ENCODE measurements at places on chromosomes 13 and 19. TPM values are rescaled to one million over a fixed set of nuclear protein-coding genes. Genes with fewer than 3 reads are reported as not detected.

DNA sequence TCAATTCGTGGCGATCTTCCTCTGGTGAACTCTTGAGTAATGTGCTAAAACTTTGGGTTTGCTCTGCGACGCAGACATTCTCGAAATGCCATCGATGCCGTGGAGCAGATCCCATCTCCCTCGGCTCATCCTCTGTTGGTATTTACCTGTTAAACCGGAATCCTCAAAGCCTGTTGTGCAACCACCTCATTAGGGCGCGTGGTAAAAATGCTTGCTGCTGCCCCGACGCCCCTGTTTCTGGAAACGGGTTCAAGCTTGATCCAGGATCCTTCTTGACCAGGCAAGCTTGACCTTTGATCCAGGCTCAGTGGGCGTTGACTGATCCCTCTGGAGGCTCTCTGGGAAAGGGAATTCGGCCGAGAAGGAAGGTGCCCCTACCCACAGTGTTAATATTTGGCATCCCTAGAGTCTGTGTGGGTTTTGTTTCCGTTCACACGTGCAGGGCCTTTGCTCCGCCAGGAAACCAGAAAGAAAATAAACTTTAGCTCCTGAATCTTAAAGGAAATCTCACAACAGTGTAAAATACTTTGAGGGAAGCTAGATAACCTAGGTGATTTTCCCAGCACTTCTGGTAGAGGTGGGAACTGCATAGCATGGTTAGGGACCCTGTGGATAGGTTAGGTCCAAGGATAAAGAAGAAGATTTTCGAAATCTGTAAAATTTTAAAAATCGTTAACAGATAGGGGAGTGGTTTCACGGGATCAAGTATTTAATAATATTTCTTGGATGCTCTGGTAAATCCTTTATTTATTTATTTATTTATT lies 1.1 kb downstream of the LSM14A start:
- DNase-seq, result peak; percentile 76

Gene KCTD4
- 0.82 TPM for polyA plus RNA-seq

Gene IGFL2
- not detected for polyA plus RNA-seq

DNA sequence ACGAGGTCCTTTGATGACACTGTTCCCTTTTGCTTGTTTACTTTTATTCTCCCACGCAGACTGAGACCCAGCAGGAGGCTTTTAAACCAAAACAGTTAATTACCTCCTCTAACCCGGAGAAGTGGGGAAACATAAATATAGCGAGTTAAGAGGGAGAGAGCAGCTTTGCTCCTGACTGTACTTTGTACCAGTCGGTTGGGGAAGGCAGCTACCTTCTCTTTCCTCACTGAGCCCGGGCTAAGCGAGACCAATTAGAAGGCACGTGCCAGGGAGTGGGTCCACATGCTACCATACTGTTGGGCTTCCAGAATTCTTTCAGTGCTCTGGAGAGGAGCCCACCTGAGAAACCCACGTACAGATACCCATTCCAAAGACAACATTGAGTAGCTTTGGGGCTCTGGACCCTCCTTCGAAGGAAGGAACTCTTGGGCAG lies 124.2 kb downstream of the ZIC5 start:
- no peak for DNase-seq

DNA sequence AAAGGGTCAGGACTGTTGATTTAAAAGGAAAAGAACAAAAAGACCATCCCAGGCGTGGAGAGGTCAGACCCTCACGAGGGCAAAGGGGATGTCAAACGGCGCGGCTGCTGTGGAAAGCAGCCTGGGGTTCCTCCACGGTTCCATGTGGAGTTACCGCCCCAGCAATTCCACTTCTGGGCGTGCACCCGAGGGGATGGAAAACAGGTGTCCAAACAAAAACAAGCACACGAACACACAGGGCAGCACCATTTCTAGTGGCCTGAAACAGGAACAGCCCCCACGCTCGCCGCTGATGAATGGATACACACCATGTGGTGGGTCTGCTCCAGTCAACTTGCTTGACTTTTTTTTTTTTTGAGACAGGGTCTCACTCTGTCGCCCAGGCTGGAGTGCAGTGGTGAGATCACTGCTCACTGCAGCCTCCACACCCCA lies 11.2 kb downstream of the AP3D1 start:
- DNase-seq, result no peak

GRCh38 chr13:23411706-23412105 lies 21.8 kb downstream of the SACS start:
- DNase-seq, result no peak

Gene PRSS57
- polyA plus RNA-seq, result 0.33 TPM

GRCh38 chr19:18430417-18431144 lies 7.4 kb downstream of the ISYNA1 start:
- DNase-seq, result no peak

- DNase-seq, result peak; percentile 33
These were observed 42.6 kb downstream of the ZNF146 start for GRCh38 chr19:36257520-36257876.

Gene ZNF729
- 0.21 TPM for polyA plus RNA-seq

- no peak for DNase-seq
These were observed 53.8 kb downstream of the MLLT1 start for GRCh38 chr19:6226012-6226411.

GRCh38 chr13:38348861-38349389 lies 726 bp upstream of the UFM1 start:
- DNase-seq, result peak; percentile 12

- DNase-seq, result peak; percentile 27
These were observed 515 bp upstream of the ZNF324B start for GRCh38 chr19:58450856-58451357.

- DNase-seq, result no peak
These were observed 15.7 kb downstream of the RASA3 start for GRCh38 chr13:114116734-114117133.

DNA sequence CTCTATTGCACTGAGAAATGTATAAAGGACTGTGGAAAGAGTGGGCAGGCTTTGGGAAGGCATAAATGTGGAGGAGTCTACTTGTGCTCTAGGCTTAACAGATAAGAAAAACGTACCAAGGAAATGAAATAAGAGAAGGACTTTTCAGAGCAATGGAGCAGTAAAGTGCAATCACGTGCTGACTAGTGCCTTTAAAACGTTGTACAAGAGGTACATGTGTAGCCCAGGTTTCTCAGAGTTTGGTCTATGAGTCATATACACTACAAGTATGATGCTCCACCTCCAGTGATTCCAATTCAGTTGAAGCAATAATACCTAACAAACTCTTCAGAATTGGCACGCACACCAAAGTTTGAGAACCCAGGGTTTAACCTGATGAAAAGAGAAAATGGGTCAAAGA lies 13.4 kb upstream of the FNDC3A start:
- DNase-seq, result no peak

Data from renal pelvis (tissue), 12 donors.